ENCODE measurements at places on chromosomes 4 and X.

- peak overlapping the region; percentile 96 for H3K4me3 ChIP-seq
- DNase-seq: no peak
- H3K27ac ChIP-seq: peak overlapping the region; percentile 96
- peaks cover 38% of the 10 kb centered on the region for H3K4me1 ChIP-seq
Observed at GRCh38 chr4:931194-931959, 739 bp downstream of the GAK start.

- no peaks in the 10 kb centered on the region for H3K4me1 ChIP-seq
- no peaks in the 10 kb centered on the region for H3K36me3 ChIP-seq
- no peak overlapping the region for H3K4me3 ChIP-seq
- no peak overlapping the region for H3K27ac ChIP-seq
Observed at GRCh38 chr4:58587856-58588255, 1477.7 kb upstream of the IGFBP7 start.

DNA sequence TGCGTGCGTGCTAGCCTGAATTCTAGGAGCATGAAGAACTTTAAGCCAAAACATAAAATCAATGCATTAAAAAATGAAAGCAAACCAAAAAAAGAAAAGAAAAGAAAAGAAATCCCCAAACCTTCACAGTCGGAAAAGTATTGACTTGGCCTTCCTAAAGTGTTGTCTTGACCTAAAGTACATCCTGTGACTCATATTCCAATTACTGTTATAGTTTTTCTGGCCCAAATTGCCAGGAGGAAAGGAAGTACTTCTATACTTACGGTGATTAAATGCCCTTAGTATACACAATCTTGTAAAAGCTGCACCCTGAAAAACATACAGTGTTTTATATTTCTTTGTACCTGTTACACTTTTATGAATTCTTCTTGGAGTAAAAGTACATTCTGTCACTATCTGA, 512.8 kb downstream of the ANKRD50 start:
- no peak for DNase-seq
- H3K4me1 ChIP-seq: no peaks in the 10 kb centered on the region
- no peaks in the 10 kb centered on the region for H3K27me3 ChIP-seq
- H3K27ac ChIP-seq: no peak overlapping the region
- no peaks in the 10 kb centered on the region for H3K36me3 ChIP-seq

- peaks cover 2% of the 10 kb centered on the region for H3K36me3 ChIP-seq
- no peaks in the 10 kb centered on the region for H3K4me1 ChIP-seq
- peaks cover 23% of the 10 kb centered on the region for H3K27me3 ChIP-seq
- H3K27ac ChIP-seq: no peak overlapping the region
Observed at GRCh38 chr4:61203436-61203790, 3.3 kb downstream of the ADGRL3 start.

- no peaks in the 10 kb centered on the region for H3K36me3 ChIP-seq
- H3K27ac ChIP-seq: no peak overlapping the region
- no peaks in the 10 kb centered on the region for H3K4me1 ChIP-seq
- no peak for DNase-seq
- no peaks in the 10 kb centered on the region for H3K27me3 ChIP-seq
Observed at GRCh38 chr4:155143512-155143911, 64.9 kb upstream of the NPY2R start.
